ENCODE measurements at places on chromosomes 6 and 20.

DNA sequence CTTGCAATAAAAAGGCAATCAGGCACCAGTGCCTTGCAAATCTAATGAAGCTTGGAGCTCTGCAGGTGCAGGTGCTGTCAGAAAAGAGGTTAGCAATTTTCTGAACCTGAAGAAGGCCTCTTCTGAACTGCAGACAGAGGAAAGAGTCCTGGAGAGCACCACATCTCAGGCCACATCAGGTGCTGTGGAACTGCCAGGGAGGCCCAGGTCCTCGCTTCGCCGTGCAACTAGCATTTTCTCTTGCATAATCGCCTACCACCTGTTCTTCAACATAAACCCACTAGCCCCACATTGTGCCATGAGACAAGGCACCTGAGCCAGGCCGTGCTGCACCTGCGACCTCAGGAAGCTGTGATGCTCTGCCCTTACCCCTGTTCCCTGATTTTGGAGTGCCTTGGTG, 187.6 kb downstream of the DTNBP1 start:
- no peak for DNase-seq

GRCh38 chr6:126540161-126540560, 200.2 kb downstream of the CENPW start:
- no peak for DNase-seq

GRCh38 chr6:47836639-47837038, 54.8 kb downstream of the OPN5 start:
- no peak for DNase-seq

- DNase-seq = no peak
These were observed 197.0 kb downstream of the BMP7 start for GRCh38 chr20:57069442-57069841.

DNA sequence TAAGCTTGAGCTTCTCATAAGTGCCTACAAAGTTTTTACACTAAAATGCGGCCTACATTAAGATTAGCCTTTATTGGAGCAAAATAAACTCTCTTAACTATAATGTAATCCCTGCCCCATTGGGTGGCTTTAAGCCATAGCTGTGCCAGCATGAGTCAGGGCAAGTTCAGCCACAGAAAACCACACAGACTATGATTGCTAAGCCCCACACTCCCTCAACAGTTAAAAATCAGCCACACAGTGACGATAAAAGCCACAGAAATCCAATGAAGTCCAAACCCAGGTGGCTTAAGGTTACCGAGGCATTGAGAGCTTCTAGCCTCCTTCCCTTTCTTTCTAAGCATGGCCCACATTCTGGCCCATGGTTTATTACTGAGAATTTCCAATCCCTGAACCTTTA, 61.6 kb downstream of the GRM1 start:
- DNase-seq = no peak

GRCh38 chr20:44031001-44031574, 116.4 kb downstream of the TOX2 start:
- no peak for DNase-seq

GRCh38 chr20:10673176-10673841, 490 bp downstream of the JAG1 start:
- DNase-seq = no peak

DNA sequence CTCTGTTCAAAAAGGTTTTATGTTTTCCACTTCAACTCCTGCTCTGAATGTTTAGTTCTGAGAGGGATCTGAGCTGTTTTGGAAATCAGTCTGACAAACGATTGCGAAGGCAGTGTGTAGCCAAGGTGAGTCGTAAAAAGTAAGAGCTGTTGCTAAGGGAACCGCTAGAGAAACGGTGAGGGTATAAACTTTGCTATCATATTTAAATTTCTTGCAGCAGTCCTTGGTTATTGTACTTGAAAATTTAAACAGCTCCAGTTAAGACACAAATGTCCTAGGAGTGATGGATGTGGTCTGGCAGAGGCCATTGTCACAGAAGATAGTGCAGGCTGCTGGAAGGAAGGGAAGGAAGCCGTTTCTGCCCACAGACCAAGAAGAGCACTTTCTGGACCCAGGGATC, 64.9 kb upstream of the CITED2 start:
- DNase-seq = no peak
